Right renal cortex interstitium (tissue), 3 donors: ENCODE measurements at places on chromosomes 3 and 15.

DNA sequence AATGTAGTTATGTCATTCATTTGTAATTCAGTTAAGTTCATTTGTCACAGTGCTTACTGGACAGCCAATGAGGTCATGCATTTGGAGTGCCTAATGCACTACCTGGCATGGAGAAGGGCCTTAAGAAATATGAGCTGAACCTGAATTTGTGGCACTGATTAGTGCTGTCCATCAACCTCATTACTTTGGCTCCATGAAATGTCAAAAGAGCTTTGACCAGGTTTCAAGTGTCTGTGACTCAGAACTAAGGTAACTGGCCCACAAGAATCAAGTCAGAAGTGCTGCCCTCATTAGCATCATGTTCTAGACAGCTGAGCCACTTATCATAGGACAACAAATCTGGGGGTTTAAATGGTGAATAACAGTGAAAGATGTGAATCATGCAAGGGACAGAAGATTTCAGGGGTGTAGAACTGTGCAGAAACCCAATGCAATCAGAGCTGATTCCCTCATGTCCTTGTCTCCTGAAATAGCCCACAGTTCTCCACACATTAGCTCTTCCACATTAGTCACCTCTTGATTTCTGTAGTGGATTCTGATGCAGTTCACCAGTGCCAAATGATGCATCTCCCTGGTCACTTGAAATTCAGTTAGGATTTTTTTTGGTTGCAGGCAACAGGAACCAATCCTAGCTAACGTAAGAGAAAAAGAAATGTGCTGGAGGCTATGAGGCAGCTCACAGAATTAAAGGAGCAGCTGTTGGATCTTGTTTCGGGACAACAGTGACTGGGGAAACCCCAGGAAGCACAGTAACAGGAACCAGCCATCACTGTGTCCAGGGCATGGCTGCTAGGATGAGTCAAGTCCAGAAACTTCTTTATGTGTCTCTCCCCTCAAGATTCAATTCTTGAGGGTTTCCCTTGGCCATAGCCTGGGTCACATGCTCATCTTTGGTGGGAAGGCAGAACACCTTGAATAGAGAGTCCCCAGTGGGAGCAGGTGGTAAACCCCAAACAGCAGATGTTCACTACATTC lies 38.7 kb downstream of the CHST2 start:
- no peak for DNase-seq

- DNase-seq = no peak
Measured at GRCh38 chr3:72290859-72291638, 506.1 kb upstream of the PROK2 start.

DNA sequence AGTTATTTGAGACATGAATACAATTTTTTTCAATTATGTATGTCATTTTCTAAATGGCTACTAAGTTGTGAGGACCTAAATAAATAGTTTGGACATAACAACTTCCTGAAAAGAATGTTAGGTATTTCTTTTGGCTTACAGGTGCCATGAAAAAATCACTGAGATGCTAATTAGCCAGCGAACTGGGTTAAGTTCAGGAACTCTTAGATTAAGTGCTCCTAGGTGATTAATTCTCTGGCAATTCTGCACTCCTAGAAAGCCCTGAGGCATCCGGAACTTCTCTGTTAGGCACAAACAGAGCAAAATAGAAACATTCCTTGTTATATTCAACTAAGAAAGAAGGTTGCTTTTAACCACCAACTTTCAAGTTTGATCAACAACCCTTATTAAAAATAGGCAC lies 192.3 kb downstream of the STAG1 start:
- no peak for DNase-seq

- DNase-seq = no peak
Measured at GRCh38 chr3:125280668-125281361, 68.3 kb upstream of the SLC12A8 start.

GRCh38 chr15:66682865-66683264 lies 19.2 kb upstream of the SMAD6 start:
- DNase-seq = no peak

DNA sequence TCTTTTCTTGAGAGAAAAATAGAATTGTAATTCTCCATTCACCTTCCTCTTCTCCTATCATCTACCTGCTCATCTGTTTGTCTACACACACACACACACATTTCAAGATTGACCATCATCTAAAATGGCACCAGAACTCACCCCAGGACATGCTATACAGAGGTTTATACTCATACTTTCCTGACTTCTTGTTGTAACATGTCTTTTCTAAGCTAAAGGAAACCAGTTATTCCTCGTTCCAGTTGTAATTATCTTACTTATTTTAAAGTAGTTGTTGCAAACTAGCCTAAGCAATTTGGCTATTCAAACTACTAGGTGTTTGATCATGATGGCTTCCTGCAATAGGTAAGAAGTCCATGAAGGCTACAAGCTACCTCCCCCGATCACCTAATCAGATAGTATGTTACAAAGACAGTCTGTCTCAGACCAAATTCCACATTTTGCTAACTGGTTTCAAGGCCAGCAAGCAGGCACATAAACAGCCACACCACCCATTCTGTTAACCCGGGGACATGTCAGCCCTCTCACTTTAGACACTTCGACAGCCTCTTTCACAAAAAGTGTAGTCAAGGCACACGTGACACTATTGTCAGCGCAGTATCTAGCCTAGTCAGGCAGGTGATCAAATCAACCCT lies 189.7 kb downstream of the SHQ1 start:
- DNase-seq = no peak

DNA sequence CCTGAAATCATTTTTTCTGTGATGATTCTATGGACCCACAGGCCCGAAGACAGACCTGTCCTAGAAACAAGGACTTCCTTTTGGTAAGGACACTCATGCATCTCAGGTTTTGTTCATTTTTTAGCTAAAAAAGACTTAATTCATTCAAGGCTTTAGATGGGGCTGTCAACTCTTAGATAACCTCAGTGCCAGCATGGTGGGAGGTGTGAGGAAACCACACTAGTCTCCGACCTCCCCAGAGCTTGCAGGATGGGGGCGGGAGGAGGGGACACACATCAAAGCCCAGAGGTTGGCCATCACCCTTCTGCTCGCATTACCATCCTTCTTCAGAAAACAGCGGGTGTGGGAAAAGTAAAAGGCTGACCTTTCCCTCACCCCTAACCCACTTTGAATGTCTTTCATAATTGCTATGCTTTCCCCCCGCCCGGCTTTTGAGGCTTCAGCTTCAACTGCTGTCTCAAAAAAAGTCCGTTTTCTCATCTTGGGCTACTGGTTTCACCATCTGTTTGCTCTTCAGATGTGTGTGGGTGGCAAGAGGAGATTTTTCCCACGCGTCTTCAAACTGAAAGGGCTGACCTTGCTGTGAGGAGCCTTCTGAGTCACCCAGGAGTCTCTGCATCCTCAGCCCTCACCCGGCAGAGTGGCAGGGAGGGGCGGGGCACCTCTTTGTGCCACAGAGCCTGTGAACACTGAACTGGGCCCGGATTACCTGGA lies 27.6 kb upstream of the CXCR6 start:
- DNase-seq = no peak

DNA sequence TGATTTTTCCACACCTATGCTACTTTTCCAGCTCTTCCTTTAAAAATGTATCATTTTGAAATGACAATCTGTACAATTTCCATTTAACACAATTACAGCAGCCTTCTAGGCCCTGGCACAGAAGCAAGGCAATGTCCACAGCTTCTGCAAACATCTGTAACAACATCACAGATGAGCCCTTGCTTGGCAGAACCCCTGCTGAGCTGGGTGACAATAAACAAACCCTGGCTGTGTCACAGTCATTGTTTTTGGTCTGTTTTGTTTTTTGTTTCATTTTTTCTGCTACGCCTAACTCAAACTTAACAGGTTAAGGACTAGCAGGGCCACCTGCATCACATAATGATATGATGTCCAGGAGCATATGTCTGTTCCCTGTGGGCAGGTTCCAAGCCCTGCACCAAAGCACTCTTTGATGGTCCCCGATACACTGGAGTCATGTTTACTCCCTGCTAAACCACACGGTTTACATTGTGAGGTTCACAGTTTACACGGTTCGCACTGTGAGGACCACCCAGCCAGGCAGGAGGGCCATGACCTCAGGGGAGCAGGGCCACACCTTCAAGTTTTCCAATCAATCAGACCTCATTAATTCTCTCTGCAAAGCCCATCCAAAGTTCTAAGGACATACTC lies 186.8 kb upstream of the CHRNA7 start:
- DNase-seq = no peak

GRCh38 chr3:157327018-157327417 lies 109.6 kb upstream of the PTX3 start:
- no peak for DNase-seq

GRCh38 chr3:61650276-61650675 lies 88.9 kb downstream of the PTPRG start:
- DNase-seq = no peak

DNA sequence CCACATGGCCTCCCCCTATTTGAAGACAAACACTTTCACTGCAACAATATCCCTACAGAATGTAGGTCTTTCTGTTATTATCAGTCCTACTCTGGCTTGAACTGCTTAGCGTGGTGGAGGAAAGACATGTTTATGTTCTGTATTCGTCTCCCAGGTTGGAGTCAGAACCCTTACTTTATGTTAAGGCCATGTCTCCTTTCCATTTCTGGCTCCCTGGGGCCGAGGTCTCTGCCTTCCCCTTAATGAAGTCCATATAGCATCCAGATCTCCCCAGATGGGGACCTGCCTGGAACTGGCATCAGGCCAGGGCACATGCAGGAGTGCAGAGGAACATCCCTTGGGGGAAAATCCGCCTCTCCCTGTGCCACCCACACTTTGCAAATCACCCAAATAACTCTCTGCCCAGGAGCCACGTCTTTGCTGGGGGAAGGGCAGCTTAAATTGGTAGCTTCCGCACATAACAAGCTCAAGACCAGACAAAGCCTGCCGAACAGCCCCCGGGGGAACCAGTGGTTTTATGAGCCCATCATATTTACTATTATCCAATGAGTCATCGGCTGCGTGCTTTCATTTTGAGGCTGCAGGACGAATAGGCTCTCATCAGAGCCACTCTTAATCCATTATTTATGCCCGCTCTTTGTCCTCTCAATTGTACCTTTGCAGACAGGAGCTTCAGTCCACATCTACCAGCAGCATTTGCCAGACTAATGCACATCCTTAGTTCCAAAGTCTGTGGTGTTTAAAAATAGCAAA lies 237.0 kb downstream of the UACA start:
- no peak for DNase-seq

- no peak for DNase-seq
Measured at GRCh38 chr3:38001456-38002081, 11.0 kb downstream of the VILL start.

DNA sequence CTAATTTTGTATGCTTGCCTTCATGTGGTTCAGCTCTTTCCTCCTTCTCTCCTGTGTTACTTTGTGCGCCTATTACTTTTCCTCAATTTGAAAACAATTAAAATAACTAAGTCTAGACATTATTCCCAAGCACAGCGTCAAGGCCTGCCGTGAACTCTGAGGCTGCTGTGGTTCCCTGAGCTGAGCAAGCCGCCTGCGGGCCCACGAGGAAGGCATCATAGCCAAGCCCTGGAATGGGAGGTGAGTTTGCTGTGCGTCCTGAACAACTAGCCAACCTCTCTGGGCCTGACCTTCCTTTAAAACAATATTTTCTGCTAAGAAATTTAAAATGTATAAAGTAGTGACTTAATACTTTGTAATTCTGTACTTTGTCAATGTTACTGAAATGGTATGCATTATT lies 327.2 kb downstream of the OCA2 start:
- no peak for DNase-seq
